ENCODE measurements at places on chromosomes 2 and 18.

GRCh38 chr2:187906021-187906420, 351.8 kb upstream of the TFPI start:
- H3K27ac ChIP-seq = no peak overlapping the region
- DNase-seq = no peak
- no peaks in the 10 kb centered on the region for H3K4me1 ChIP-seq

DNA sequence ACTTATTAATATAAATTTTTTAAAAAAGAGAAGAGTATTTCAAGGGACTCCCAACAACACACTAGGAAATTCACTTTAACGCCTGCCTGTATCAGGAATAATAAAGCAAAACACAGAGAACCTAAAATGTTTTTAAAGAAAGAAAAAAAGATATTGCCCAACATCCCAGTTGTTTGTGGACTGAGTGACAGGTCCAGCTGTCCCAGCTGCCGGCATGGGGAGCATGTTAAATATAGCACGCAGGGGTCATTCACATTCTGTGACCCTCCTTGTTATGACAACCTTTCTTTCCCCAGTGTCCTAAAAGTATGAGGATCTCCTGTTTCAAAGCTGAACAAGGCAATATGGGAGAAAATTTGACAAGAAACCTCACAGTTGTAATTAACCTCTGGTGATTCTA, 4.4 kb downstream of the KLHL41 start:
- H3K27me3 ChIP-seq = no peaks in the 10 kb centered on the region
- no peaks in the 10 kb centered on the region for H3K36me3 ChIP-seq
- no peak overlapping the region for H3K27ac ChIP-seq
- H3K4me1 ChIP-seq = no peaks in the 10 kb centered on the region
- no peak for DNase-seq

GRCh38 chr18:77113361-77114151, 19.0 kb downstream of the MBP start:
- no peak for DNase-seq
- peaks cover 29% of the 10 kb centered on the region for H3K4me1 ChIP-seq
- H3K27me3 ChIP-seq = no peaks in the 10 kb centered on the region
- H3K36me3 ChIP-seq = peaks cover 7% of the 10 kb centered on the region
- H3K27ac ChIP-seq = peak overlapping the region; percentile 86
- H3K4me3 ChIP-seq = peak overlapping the region; percentile 43

DNA sequence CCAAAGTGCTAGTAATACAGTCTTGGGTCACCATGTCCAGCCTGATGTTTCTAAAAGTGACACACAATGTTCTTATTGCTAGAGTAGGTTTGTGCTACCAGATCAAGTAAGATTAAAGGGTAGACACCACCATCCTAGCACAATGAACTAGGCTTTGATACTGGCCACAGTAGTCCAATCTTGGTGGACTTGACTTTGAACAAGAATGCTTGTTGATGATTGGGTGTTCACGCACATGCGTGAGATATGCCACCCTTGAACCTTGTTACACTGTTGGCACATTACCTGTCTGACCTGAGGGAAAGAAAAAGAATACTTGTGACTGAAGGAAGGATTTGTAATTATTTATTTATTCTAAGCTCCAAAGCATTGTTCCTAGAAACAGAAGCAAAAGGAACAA, 72.1 kb upstream of the EMILIN2 start:
- peaks cover 12% of the 10 kb centered on the region for H3K4me1 ChIP-seq
- H3K27me3 ChIP-seq = no peaks in the 10 kb centered on the region
- no peak for DNase-seq
- H3K4me3 ChIP-seq = no peak overlapping the region

DNA sequence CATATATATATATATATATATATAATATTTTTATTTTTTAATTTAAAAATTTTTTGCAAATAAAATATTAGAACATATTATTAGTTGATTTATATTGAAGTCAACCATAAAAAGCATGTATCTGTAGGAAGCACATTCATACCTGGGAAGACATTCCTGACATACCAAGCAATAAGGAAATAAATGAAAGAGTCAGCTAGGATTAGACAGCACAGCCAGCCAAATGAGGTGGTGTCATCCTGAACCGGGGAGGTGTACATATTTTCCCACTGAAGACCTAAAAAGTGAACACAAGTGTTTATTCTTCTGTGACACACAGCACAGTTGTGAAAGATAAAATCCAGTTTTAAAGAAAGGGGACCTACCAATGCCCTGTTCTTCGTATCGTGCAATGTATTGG, 149.2 kb downstream of the ABCA12 start:
- no peak for DNase-seq
- no peaks in the 10 kb centered on the region for H3K4me1 ChIP-seq
- no peaks in the 10 kb centered on the region for H3K27me3 ChIP-seq
- no peak overlapping the region for H3K4me3 ChIP-seq
- no peaks in the 10 kb centered on the region for H3K36me3 ChIP-seq

GRCh38 chr2:68282811-68283418, 30.6 kb upstream of the PPP3R1 start:
- no peaks in the 10 kb centered on the region for H3K36me3 ChIP-seq
- DNase-seq = peak; percentile 65
- H3K27me3 ChIP-seq = no peaks in the 10 kb centered on the region
- peaks cover 12% of the 10 kb centered on the region for H3K4me1 ChIP-seq
- H3K27ac ChIP-seq = no peak overlapping the region

DNA sequence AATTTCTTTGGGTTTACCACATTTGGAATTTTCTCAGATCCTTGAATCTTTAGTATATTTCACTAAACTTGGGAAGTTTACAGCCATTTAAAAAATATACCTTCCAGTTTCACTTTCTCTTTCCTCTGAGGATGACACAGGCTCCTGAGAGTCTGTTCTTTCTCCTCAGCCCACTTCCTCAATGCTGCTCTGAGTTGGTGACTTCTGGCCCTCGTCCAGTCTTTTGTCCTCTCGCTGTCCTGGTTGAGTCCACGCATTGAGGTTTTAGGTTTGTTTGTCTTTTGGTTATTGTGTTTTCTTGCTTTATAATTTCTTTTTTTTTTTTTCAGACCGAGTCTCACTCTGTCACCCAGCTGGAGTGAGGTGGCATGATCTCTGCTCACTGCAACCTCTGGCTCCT, 40.7 kb upstream of the GALR1 start:
- peak overlapping the region; percentile 52 for H3K4me3 ChIP-seq
- DNase-seq = peak; percentile 73
- H3K36me3 ChIP-seq = no peaks in the 10 kb centered on the region
- H3K27ac ChIP-seq = peak overlapping the region; percentile 82
- peaks cover 37% of the 10 kb centered on the region for H3K4me1 ChIP-seq

GRCh38 chr18:45764000-45764686, 40.2 kb downstream of the SLC14A1 start:
- peak; percentile 26 for DNase-seq
- no peak overlapping the region for H3K27ac ChIP-seq
- no peaks in the 10 kb centered on the region for H3K36me3 ChIP-seq
- H3K4me3 ChIP-seq = no peak overlapping the region

DNA sequence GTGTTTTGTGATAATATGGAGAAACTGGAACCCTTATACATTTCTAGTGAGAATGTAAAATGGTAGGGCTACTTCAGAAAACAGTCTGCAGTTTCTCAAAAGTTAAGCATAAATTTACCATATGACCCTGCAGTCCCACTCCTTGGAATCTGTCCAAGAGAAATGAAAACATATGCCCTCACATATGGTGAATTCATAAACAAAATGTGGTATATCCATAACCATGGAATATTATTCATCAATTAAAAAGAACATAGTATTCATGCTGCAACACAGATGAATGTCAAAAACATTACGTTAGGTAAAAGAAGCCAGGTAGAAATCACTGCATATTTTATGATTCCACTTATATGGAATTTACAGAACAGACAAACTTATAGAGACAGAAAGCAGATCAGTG, 11.8 kb downstream of the ROCK2 start:
- H3K4me1 ChIP-seq = no peaks in the 10 kb centered on the region
- H3K27me3 ChIP-seq = no peaks in the 10 kb centered on the region
- no peaks in the 10 kb centered on the region for H3K36me3 ChIP-seq
- DNase-seq = no peak
- H3K27ac ChIP-seq = no peak overlapping the region

- no peaks in the 10 kb centered on the region for H3K27me3 ChIP-seq
- H3K4me1 ChIP-seq = peaks cover 5% of the 10 kb centered on the region
- no peak overlapping the region for H3K4me3 ChIP-seq
- H3K27ac ChIP-seq = no peak overlapping the region
These were observed 58.4 kb upstream of the SLC8A1 start for GRCh38 chr2:40510304-40510703.

DNA sequence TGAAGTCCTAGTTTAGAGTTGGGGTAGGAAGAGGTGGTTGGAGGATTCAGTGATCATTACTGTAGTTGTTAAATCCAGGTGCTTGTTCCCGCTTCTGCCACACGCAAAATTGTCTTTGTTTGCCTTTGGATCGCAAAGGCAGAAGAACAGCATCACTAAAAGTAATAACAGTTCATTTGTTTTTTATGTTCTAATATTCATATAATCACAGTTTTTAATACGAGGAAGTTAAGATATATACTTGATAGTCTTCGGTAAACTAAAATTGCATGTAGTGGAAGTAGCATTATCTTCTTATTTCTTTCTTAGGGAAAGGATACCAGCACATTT, 365 bp downstream of the NDUFB3 start:
- H3K4me1 ChIP-seq = peaks cover 40% of the 10 kb centered on the region
- no peaks in the 10 kb centered on the region for H3K36me3 ChIP-seq
- DNase-seq = no peak
- no peaks in the 10 kb centered on the region for H3K27me3 ChIP-seq
- H3K27ac ChIP-seq = peak overlapping the region; percentile 97

DNA sequence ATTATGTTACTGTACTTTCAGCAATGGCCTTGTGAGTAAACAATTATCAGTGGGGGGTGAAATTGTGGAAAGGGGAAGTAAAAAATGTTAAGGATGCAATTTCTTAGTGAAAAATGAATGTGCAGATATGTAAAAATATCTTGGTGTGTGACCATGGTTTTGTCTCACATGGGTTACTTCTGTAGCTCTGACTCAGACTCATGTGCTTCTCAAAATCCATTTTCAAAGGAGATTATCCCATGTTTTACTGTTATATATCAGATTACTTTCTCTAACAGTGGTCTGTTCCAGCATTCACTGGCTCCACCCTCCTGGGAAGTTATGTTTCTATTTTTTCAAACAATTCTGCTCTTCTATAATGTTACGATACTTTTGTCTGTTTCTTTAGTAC, 298.2 kb upstream of the COL3A1 start:
- H3K27ac ChIP-seq = no peak overlapping the region
- DNase-seq = no peak
- no peaks in the 10 kb centered on the region for H3K27me3 ChIP-seq
- no peaks in the 10 kb centered on the region for H3K4me1 ChIP-seq
- no peak overlapping the region for H3K4me3 ChIP-seq

DNA sequence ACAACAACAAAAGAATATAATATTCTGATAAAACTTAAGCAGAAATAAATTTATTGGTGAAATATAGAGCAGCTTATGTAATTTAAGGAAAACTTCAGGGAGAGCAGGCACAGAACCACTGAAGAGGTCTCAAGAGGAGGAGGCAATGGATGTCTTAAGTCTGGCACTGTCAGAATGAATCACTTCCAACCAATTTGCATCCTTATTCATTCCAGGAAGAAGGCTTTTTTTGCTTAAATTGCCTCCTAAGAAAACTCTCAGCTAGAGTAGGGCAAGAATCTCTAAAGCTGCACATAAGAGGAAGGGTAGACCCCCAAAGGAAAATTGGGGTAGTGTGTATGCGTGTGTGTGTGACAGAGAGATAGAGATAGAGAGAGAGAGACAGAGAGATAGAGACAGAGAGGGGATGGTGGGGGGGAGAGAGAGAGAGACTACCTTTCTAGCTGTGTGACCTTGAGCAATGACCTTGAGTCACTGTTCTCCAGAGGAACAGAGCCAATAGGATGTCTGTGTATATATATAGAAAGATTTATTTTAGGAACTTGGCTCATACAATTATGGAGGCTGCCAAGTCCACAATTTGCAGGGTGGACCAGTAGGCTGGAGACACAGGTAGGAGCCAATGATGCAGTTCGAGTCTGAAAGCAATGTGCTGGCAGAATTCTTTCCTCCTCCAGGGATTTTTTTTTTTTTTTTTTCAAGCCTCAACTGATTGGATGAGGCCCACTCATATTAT, 96.4 kb upstream of the LINC00305 start:
- H3K27ac ChIP-seq = no peak overlapping the region
- H3K36me3 ChIP-seq = no peaks in the 10 kb centered on the region
- no peaks in the 10 kb centered on the region for H3K27me3 ChIP-seq

GRCh38 chr2:219356834-219357233, 24.3 kb upstream of the RESP18 start:
- no peak overlapping the region for H3K27ac ChIP-seq
- H3K27me3 ChIP-seq = peaks cover 6% of the 10 kb centered on the region
- DNase-seq = peak; percentile 21
- peaks cover 15% of the 10 kb centered on the region for H3K4me1 ChIP-seq
- H3K4me3 ChIP-seq = no peak overlapping the region

GRCh38 chr2:193841384-193842150, 1646.8 kb upstream of the TMEFF2 start:
- no peak overlapping the region for H3K4me3 ChIP-seq
- no peak for DNase-seq
- no peaks in the 10 kb centered on the region for H3K4me1 ChIP-seq
- no peaks in the 10 kb centered on the region for H3K27me3 ChIP-seq
- no peaks in the 10 kb centered on the region for H3K36me3 ChIP-seq
- no peak overlapping the region for H3K27ac ChIP-seq

DNA sequence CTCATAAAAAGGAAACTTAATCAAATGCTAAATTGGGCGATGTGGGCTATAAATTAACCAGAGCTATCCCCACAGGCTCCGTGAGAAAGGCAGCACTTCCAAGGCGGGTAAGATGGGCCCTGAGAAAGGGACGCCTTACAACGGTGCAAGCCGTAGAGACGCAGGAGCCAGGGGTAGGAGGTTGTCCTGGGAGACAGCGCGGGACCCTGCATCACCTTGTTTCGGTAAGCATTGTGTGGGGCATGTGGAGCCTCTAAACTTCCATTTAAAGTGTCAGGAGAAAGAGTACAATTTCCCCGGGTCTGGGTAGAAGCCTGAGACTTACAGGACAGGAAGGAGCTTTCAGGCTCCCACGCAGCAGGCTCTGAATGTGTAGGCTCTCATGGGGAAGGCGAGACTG, 1.2 kb upstream of the PER2 start:
- H3K4me1 ChIP-seq = peaks cover 26% of the 10 kb centered on the region
- peak overlapping the region; percentile 80 for H3K27ac ChIP-seq
- DNase-seq = no peak

DNA sequence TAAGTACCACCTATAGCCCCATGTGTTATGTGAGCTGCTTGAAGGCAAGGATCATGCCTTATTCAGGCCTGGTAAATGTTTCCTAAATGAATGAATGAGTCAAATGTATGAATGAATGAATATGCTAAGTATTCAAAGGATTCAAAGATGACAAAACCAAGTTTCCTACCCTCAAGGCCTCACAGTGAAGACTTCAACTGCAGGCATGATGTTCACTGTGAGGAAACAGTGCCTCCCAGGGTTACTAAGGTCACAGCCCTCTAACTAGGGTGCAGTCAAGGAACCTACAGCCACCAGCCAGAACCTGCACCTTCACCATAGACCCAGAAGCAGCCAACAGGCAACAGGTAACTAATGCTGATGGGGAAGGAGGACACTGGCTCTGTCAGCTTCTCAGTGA, 69.3 kb downstream of the SUMO1 start:
- H3K27ac ChIP-seq = no peak overlapping the region
- no peaks in the 10 kb centered on the region for H3K27me3 ChIP-seq
- peaks cover 11% of the 10 kb centered on the region for H3K4me1 ChIP-seq
- DNase-seq = no peak

- H3K27me3 ChIP-seq = no peaks in the 10 kb centered on the region
- H3K27ac ChIP-seq = peak overlapping the region; percentile 67
- peaks cover 32% of the 10 kb centered on the region for H3K4me1 ChIP-seq
- H3K4me3 ChIP-seq = peak overlapping the region; percentile 58
- H3K36me3 ChIP-seq = peaks cover 17% of the 10 kb centered on the region
These were observed 37.5 kb upstream of the WIPF1 start for GRCh38 chr2:174635015-174635593.

Data from common myeloid progenitor, CD34-positive (primary cell).